Amniotic stem cell (primary cell): ENCODE measurements at places on chromosomes 3 and 15.

- DNase-seq, result no peak
Observed at GRCh38 chr3:164450276-164450905, 627.9 kb downstream of the SI start.

- DNase-seq, result no peak
Observed at GRCh38 chr15:76987276-76987675, 7.7 kb upstream of the PSTPIP1 start.

DNA sequence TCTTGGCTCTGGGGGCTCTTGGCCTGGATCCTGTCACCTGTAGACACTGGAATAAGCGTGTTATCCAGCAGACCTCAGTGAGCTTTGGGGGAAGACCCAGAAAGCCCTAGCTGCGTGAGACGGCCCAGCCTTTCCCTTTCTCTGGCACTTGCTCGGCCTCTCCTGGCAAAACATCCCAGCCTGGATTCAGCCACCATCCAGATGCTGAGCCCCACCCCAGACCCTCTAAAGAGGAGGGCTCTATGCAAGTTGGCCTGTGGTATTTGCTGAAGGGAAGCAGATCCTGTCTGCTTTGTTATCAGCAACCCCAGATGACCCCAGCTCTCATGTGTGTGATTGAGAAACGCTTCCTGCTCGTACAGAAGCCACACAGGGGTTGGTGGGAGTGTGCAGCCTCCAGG lies 267.2 kb downstream of the FAM43A start:
- DNase-seq, result no peak

DNA sequence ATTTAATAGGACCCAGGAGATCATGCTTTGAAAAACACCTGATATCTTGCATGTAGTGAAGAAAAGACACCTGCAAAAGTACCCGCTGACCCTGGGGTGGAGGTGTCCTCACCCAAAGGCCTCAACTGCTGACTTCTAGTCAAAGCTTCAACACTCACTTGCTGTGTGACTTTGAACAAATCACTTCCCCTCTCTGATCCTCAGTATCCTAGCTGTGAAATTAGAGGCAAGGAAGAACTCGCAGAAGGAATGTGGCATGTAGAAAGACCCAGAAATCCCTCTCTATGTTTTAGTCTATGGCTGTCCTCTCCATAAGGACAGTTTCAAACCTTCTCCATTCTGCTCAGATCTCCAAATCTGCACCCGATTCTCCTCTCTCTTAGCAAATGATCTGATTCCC lies 52.7 kb upstream of the ATP13A3 start:
- DNase-seq, result no peak

GRCh38 chr3:197495059-197495455 lies 60.7 kb downstream of the BDH1 start:
- no peak for DNase-seq

GRCh38 chr3:189684317-189684716 lies 53.1 kb downstream of the TP63 start:
- no peak for DNase-seq

DNA sequence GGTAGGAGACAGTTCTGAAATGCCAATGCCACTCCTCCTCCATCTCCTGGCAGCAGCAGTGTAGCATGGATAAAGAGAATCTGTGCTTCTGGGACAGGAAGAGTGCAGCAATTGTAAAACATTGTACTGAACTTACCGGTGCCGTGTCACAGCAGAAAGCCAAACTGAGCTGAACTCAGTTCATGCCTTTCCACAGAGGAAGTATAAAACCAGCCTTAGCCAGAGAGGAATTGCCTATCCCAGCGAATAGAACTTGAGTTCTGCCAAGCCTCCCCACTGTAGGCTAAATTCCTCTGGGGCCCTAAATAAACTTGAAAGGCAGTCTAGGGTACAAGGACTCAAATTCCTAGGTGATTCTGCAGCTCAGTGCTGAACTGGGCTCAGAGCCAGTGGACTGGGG lies 148.8 kb downstream of the SLC9A9 start:
- no peak for DNase-seq

- no peak for DNase-seq
Observed at GRCh38 chr15:77909182-77909940, 168.2 kb downstream of the TBC1D2B start.

GRCh38 chr3:47571391-47572175 lies 7.1 kb downstream of the CSPG5 start:
- no peak for DNase-seq

GRCh38 chr3:169660709-169661360 lies 2.7 kb downstream of the MECOM start:
- DNase-seq, result no peak

GRCh38 chr3:121064121-121064520 lies 156.1 kb downstream of the STXBP5L start:
- DNase-seq, result no peak

DNA sequence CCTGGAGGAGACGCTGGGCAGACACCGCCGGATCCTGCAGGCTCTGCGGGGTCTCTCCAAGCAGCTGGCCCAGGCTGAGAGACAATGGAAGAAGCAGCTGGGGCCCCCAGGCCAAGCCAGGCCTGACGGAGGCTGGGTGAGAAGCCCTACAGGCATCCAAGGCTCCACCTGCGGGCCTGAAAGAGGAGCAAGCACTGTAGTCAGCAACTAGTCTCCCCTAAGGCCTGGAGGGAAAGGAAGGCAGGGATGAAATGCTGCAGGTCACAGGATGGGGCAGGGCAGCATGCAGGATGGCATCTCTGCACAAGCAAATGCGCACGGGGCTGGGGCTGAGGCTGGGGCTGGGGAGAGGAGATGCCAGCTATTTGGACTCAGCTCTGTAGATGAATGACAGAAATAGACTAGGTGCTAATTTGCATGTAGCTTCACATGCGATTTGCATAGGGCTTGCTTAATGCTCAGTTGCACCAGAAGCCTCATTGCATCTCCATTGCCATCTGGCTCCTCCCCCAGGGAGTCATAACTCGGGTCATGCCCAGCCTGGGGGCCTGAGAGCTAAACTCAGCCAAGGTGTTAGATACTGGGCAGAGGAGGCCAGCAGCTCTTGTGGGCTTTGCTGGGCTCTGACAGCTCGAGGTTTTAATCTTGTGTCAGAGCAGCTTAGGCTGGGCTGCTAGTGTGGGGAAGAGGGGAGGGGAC lies 5.2 kb upstream of the CPLX3 start:
- DNase-seq, result no peak

DNA sequence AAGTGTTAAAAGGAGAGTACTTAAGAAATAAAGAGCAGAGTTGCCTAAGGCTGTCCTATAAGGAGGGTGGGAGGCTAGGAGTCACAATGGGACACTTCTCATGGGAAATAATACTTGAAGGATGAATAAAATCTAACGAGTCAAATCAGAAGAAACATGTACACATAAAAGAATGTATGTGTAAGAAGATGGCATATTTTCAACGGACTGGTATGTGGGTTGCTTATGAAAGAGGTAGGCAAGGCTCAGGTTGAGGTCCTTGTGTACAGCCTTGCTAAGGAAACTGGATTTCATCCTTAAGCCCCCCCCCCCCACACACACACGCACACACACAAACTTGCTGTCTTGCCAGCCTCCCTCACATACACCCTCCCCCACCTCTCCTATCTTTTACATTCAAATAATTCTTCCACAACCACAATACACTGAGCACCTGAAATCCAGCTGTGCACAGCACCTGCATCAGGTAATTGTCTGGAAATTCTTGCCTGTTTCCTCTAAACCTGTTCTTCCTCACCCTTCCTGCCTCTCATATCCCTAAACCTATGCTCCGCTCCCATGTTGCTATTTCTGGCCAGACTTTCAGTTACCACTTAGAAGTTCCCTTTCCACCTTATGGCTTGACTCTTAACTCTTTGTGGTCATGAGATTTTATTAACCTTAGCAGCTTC lies 79.2 kb downstream of the FMN1 start:
- no peak for DNase-seq

DNA sequence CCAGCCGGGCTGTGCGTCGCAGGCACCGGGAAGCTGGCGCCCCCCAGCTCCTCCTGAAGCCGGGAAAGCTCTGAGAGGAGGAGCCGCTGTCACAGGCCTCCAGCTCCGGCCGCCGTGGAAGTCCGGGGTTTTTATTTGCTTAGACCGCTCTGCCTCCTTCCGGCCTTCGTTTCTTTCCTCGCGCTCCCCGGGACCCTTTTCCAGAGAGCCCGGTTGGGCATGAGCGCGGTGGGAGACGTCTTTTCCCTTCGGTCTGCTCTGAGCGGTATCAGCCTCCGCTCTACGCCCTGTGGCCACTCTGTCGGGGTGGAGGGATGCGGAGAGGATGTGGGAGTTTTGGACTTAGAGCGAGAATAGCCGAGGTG lies 559 bp downstream of the SENP5 start:
- DNase-seq, result no peak

GRCh38 chr3:148840451-148840850 lies 12.8 kb downstream of the CPB1 start:
- no peak for DNase-seq

DNA sequence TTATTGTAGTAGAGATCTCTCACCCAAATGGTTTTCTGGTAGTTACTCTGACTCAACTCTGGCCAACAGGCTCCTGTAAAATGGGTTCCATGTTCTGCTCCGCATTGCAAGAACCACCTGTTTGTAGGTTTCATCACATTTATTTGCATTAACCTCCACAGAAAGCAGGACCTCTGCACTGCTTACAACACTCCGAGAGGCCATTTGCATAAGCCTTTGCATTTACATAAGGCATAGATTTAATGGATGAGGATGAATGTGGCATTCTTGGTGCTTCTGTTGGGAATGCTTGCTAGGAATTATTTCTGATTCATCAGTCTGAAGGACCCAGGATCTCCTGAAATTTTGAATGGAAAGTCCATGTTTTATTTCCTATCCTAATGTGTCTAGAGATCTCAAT lies 320.1 kb downstream of the ZNF621 start:
- no peak for DNase-seq

DNA sequence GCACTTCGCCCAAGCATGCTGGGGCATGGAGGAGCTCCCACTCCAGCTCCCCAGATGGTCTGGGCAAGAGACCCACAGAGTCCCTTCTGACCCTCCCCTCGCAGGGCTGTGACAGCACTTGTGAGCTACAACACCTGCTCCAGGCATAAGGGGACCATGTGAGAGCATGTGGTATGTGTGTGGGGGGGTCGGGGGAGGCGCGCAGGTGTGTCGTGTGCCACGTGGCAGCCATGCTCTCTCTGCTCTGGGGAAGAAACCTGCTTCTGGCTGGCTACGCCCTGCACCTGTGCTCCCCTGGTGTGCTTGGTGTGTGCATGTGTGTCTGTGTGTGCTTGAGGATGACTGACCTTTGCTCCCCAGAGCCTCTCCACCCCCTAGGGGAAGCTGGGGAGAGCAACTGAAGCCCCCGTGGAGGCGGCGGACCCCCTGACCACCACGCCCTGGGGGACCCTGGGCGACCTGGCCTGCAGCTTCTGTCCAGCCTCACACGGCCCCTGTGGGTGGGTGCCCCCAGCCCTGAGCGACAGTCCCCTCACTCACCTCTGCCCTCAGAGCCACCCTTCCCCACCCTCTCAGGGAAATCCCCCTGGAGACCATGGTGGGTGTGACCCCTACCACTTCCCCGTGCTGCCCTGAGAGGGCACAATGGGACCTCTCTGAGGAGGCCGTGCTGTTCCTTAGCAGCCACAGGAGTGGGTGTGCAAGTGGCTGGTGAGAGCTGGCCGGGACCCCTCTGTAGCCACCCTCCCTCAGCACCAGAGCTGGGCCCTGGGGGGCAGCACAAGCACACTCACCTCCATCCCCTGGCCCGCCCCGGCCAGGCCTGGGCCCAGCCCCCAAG lies 16.6 kb upstream of the SEC13 start:
- DNase-seq, result no peak

GRCh38 chr3:141333836-141334626 lies 34.3 kb upstream of the ZBTB38 start:
- no peak for DNase-seq

GRCh38 chr3:49339581-49339940 lies 292 bp downstream of the USP4 start:
- no peak for DNase-seq

GRCh38 chr3:123799544-123800361 lies 84.4 kb downstream of the MYLK start:
- peak; percentile 47 for DNase-seq

- no peak for DNase-seq
Observed at GRCh38 chr3:116067326-116067725, 378.0 kb downstream of the LSAMP start.

- DNase-seq, result no peak
Observed at GRCh38 chr15:61146931-61147230, 82.2 kb downstream of the RORA start.

- no peak for DNase-seq
Observed at GRCh38 chr15:54374184-54374952, 396.1 kb downstream of the UNC13C start.

DNA sequence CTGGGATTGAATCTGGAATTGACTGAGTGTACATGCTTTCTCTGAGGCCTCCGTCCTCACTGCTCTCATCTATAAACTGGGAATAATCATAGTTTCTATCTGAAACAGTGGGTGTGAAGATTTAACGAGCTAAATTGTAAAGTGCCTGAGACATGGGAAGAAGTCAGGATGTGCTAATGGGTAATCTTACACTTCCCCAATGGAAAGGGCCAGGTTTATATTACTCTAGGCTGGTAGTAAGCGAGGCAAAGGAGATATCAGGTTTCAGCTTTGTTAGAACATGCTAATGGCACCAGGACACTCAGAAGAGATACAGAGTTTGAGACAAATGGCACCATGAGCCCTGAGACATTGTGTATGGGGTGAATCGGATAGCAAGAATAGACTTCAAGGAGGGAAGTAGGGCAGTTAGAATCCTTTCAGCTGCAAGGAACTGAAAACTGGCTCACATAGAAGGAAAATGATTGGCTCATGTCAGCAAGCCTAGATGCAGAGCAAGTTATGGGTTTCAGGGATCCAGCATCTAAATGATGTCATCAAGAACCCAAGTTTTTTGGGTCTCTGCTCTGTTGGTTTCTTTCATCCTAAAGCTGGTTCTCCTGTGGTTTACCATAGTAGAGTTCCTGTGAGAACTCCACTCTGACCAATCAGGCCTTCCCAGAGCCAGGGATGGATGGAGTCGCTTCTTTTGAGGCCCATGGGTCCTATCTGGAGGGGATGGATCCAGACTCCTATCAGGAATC lies 21.8 kb downstream of the FLNB start:
- DNase-seq, result no peak

GRCh38 chr3:136093771-136094170 lies 102.4 kb downstream of the MSL2 start:
- DNase-seq, result no peak

GRCh38 chr15:57619746-57620145 lies 28.0 kb downstream of the MYZAP start:
- DNase-seq, result no peak

GRCh38 chr3:73332558-73332957 lies 271.1 kb downstream of the EBLN2 start:
- DNase-seq, result no peak
